ENCODE measurements at places on chromosomes 16 and 17.

DNA sequence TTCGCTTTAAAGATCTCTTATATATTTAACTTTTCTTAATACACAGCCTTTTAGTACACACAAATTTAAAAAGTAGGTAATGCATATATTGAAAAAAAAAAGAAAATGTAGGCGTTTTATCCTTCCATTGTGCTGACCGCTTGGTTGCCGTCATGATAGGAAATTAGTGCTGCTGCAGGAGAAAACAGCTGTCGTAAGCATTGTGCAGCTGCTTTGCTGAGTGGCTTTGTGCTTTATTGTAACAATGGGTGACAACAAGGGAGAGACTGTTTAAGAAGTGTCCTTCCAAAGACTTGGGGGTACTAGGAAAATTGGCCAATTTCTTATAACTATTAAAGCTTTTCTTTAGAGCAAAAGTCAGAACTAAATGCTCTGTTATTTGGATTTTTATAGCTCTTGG is 5.0 kb downstream of the HERPUD1 start:
- DNase-seq, result no peak

DNA sequence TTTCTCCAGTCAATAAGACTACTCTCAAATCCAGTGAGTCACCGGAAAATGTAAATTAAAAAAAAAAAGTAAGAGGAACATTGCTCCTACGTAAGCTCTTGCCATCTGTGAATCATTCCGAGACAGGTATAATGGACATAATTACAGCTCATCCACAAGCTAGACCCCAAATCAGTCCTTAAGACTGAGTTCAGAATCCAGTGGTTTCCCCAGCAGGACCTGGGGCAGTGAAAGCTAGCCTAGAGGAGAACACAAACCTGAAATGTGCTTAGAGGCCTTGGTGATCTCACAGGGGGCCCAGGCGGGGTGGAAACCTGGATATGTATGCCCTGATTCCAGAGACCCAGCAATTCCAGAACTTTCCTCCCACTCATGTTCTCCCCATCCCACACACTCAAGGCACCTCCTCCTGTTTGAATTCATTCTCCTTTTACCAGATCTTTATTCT is 132.0 kb downstream of the COPRS start:
- no peak for DNase-seq

DNA sequence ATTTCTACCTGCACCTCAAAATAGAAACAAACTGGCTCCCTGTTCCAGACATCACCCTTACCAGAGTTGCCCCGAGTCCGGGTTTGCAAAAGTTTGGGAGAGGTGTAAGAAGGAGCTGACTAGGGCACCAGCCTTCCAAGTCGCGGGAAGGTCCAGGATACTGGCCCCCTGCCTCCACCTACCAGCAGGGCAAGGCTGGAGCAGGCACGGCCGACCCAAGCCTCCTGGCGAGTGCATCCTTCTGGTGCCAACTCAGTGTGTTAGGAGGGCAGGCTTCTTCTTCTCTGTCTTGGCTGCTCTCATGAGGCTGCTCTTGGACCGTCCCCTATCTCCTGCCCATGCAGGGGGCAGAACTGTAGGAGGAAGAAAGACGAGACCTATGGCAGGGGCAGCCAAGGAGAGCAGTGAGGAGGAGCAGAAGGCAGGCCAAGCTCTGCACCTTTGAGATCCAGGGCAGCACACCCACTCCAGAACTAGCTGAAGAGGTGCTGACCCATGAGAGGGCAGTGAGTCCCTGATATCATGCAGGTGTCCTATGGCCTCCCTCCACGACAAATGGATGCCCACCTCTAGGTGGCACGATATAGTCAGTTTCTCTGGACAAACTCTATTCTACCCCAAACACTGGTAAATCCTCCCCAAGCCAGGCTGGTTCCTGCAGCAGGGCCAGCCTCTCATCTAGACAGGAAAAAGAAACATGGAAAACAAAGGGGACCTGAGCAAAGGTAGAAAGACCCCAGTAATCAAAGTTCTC is 54.4 kb downstream of the CYTH1 start:
- DNase-seq, result no peak

DNA sequence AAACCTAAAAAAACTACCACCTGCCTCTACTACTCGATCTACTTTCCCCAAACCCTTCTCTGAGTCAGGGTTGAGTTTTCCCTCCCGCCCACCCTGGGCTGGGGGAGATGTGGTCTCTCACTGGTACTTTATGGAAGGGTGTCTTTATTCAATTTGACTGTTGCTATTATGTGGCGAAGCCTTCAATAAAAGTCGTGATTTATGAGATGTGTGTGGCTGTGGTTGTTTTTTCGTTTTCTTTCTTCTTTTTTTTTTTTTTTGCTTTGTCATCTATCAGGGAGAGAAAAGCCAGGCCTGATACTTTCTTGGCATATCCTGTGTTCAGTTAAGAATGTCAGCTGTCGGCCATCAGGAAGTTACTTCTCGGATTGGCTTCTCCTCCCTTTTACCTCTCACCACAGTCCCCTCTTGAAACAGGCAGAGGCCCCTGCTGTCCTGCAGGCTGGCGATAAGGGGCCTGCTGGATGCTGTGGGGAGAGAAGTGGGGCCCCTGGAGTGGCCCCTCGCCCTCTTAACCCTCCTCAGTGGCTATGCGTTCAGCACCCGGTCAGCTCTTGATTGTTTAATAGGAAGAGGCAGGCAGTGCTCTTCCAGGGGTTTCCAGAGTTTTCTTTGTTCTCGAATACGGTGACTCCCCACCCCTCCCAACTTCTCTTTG is 123.0 kb downstream of the MSI2 start:
- no peak for DNase-seq

DNA sequence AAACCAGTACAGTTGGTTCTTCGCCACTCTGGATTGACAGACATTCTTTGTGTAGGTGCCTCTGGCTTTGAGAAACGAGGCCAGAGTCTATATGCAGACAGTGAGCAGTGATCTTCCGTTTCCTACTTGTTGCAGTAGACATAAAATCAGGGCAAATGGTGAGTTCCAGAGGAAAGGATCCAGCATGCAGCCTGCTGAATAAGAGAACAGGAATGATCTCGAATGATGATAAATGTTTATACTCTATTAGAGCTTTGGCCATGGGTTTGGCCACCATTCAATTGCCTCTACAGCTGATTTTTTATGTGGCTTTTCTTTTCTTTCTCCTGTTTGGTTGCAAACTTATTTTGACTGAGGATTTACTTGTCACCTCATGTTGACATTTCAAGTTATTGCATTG is 286.7 kb downstream of the IRX3 start:
- DNase-seq, result no peak

All from hypothalamus (tissue), 51 donors.